ENCODE measurements at places on chromosomes 2 and 18. TPM values are rescaled to one million over a fixed set of nuclear protein-coding genes. Genes with fewer than 3 reads are reported as not detected.

CYP26B1 gene
- 3.9 TPM for total RNA-seq

SLC40A1 gene
- 170 TPM for total RNA-seq

FBXO48 gene
- 0.83 TPM for total RNA-seq

- H3K27me3 ChIP-seq = no peaks in the 10 kb centered on the region
- no peak overlapping the region for H3K27ac ChIP-seq
- H3K36me3 ChIP-seq = no peaks in the 10 kb centered on the region
- DNase-seq = no peak
- H3K4me3 ChIP-seq = no peak overlapping the region
Observed at GRCh38 chr18:63098018-63098981, 221.3 kb downstream of the BCL2 start.

- H3K27me3 ChIP-seq = no peaks in the 10 kb centered on the region
- peak; percentile 64 for DNase-seq
- H3K36me3 ChIP-seq = no peaks in the 10 kb centered on the region
- H3K27ac ChIP-seq = peak overlapping the region; percentile 87
- peaks cover 4% of the 10 kb centered on the region for H3K4me1 ChIP-seq
- H3K4me3 ChIP-seq = peak overlapping the region; percentile 60
Observed at GRCh38 chr2:241882091-241882625, 12.6 kb downstream of the RTP5 start.

DNA sequence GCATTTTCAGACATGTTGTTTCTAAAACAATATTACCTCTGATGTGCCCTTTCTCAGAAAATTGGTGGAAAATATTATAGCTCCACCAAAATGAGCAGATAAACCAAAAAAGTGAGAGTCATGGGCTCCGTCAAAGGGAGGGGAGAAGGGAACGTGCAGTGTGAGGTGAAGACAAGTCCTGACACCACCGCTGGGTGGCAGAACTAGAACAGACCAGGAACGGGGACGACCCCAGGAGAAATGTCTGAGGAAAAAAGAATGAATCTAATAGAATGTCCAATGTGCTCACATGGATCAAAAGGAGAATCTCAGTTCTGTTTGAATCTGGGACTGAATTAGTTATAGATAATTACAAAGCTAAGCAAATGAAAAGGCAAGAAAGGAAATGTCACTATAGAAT is 22.6 kb upstream of the BCL2 start:
- H3K27ac ChIP-seq = no peak overlapping the region
- no peaks in the 10 kb centered on the region for H3K27me3 ChIP-seq
- peaks cover 60% of the 10 kb centered on the region for H3K36me3 ChIP-seq
- no peaks in the 10 kb centered on the region for H3K4me1 ChIP-seq

DNA sequence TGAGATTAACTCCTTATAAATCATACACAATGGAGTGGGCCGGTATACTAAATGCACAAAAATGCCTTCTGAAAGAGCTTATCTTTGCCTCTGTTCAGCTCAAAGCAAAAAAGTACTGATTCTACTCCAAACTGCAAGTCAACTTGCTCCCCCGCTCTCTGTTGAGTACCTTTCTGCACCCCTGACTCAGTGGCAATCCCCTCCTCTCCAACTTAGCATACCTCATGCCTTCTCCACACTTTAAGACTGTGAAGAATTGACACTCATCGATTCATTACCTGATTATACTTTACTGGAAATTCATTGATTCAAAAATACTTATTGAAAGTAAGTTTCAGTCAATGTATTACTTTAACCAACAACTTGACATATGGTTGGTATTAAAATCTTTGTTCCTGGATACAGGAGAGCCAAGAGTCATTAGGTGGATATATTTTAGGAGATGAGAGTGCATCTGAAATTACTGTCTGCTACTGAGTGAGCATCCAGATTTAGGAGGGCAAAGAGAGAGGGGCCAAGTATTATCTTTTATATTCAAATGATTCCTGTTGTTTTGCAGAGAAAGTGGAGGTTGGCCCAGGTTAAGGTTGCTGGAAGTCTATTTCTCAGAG is 187.7 kb downstream of the ICOS start:
- no peak overlapping the region for H3K27ac ChIP-seq
- H3K27me3 ChIP-seq = no peaks in the 10 kb centered on the region
- no peak for DNase-seq
- no peaks in the 10 kb centered on the region for H3K4me1 ChIP-seq

DNA sequence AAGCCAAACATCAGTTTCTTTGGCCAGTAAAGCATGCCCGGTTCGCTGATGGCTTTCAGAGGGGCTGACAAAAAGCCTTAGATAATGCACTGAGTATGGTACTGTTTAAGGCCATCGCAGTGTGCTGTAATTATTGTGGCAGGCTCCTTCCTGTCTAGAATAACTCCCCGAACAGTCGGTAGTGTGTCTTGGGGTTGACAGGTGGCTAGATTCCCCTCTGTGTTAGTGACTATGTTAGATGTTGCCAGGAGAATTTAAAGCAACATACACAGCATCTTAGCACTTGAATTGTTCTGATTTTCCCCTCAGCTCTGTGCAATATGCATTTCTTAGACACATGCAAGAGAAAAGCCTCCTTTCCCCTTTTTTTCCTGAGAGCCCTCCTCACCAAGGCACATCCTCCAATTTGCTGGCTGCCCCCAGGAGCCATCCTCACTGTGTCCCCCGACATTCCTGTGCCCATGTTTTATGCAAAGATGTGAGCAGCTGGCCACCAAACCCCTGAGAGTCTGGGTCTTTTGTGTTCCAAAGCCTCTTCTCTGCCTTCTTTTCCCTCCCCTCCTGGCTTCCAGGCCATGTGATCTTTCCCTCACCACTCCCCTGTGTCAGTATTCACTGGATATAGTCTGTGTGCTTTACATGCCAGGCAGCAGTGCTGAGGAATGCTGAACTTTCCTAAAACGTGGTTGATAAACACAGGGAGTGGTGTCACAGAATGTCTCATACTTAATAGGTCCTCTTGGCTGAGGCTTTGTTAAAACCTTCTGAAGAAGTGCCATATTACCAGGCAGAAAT is 331.5 kb downstream of the HRH4 start:
- DNase-seq = no peak
- H3K36me3 ChIP-seq = no peaks in the 10 kb centered on the region
- no peak overlapping the region for H3K27ac ChIP-seq
- no peak overlapping the region for H3K4me3 ChIP-seq
- H3K4me1 ChIP-seq = no peaks in the 10 kb centered on the region
- H3K27me3 ChIP-seq = no peaks in the 10 kb centered on the region

DNA sequence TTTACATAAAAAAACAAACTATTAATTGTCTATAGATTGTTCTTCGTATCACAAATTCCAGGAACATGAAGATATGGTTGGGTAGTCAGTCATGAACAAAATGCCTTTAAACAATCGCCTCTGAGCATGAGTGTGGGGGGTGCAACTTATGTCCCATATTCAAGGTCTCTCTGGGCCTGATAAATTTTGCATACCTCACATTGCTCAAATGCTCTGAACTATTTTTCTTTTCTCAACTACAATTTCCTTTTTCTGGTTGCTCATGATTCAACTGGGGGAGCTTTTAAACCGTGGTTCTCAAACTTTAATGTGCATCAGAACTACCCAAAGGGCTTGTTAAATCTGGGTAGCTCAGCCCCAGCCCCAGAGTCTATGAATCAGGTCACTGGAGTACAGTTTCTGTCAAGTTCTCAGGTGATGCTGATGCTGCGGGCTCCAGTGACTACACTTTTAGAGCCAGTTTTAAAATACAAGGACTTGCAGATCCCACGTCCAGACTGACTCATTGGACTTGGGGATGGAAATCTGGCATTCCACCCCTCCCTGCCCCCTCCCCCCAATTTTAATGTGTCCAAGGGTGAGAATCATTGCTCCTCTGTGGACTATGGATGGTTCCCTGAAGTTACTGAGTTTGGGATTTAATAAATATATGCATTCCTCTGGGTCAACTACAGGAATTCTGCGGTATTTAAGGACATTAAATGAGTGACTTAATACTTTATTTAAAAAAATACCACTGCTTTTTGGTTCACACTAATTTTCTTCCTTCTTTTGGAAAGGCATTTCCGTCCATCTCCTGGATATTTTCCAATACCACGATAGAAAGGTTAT is 1.5 kb upstream of the GPD2 start:
- H3K27ac ChIP-seq = peak overlapping the region; percentile 97
- no peaks in the 10 kb centered on the region for H3K27me3 ChIP-seq
- peak overlapping the region; percentile 75 for H3K4me3 ChIP-seq

DNA sequence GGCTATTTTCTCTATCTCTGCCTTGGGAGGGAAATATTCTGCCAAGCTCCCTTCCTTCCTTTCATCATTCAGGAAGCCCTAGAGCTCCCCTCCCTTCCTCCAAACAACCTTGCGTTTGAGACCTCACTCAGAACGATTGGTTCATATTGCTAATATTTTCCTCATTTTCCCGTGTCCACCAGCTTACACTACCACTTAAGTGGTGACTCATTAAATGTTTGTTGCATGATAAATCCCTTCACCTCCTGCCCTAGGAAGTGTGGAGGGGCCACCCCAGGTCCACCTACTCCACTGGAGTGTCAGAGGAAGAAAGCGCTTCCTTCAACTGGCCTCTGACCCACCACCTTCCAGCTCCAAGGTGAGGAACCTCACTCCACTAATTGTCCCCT is 2.3 kb upstream of the LPIN2 start:
- H3K27ac ChIP-seq = peak overlapping the region; percentile 38
- H3K36me3 ChIP-seq = no peaks in the 10 kb centered on the region
- H3K4me3 ChIP-seq = no peak overlapping the region
- H3K4me1 ChIP-seq = no peaks in the 10 kb centered on the region
- no peaks in the 10 kb centered on the region for H3K27me3 ChIP-seq

DNA sequence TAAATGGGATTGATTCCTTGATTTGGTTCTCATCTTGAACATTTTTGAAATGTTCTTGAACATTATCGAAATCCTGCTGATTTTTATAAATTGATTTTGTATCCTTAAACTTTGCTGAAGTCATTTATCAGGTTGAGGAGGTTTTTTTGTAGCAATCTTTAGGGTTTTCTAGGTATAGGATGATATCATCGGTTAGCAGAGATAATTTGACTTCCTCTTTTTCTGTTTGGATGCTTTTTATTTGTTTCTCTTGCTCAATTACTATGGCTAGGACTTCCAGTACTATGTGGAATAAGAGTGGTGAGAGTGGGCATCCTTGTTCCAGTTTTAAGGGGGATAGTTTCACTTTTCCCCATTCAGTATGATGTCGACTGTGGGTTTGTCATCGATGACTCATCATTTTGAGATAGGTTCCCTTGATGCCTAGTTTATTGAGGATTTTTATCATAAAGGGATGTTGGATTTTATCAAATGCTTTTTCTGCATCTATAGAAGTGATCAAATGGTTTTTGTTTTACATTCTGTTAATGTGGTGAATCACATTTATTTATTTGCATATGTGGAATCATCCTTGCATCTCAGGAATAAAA is 201.5 kb upstream of the ZSWIM2 start:
- DNase-seq = no peak
- no peaks in the 10 kb centered on the region for H3K27me3 ChIP-seq
- no peak overlapping the region for H3K27ac ChIP-seq
- H3K36me3 ChIP-seq = no peaks in the 10 kb centered on the region

- no peak for DNase-seq
- no peak overlapping the region for H3K4me3 ChIP-seq
- no peaks in the 10 kb centered on the region for H3K36me3 ChIP-seq
Observed at GRCh38 chr2:151380580-151381235, 23.3 kb downstream of the TNFAIP6 start.

GRCh38 chr18:78688916-78689315 is 290.7 kb upstream of the SALL3 start:
- no peak overlapping the region for H3K4me3 ChIP-seq
- H3K4me1 ChIP-seq = no peaks in the 10 kb centered on the region
- H3K27me3 ChIP-seq = no peaks in the 10 kb centered on the region
- H3K27ac ChIP-seq = no peak overlapping the region
- no peaks in the 10 kb centered on the region for H3K36me3 ChIP-seq
- no peak for DNase-seq

GRCh38 chr2:12032398-12032797 is 286.0 kb downstream of the LPIN1 start:
- no peak overlapping the region for H3K4me3 ChIP-seq
- H3K4me1 ChIP-seq = no peaks in the 10 kb centered on the region
- DNase-seq = no peak
- no peaks in the 10 kb centered on the region for H3K36me3 ChIP-seq

DNA sequence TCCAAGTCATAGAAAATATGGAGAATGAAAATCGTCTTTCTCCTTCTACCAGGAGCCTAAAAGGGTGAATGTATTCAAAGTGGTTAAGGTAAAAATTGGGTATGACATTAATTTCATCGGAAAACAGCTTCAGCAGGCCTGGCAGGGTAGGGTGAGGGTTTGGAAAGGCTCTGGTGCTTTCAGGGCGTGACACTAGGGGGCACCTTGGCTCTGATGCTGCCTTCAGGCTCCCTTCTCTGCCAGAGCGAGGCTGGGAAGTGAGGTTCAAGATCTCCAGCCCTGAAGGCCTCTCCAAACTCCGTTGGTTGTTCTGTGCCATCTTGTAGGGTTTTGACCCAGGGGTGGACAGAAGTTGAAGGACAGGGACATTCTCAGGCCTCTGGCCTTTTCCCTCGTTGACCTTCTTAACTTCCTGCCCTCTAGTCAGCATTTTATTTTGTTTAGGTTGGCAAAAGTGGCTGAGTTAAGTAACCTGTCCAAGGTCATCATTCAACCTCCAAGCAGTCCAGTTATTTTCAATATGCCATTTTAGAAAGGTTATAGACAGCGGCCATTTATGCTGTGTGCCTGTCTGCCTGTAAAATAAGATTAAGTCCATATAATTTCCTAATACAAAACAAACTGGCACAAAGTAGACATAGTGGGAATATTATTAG is 40.3 kb downstream of the EML6 start:
- no peaks in the 10 kb centered on the region for H3K4me1 ChIP-seq
- H3K27me3 ChIP-seq = no peaks in the 10 kb centered on the region
- H3K4me3 ChIP-seq = no peak overlapping the region
- no peak overlapping the region for H3K27ac ChIP-seq
- H3K36me3 ChIP-seq = no peaks in the 10 kb centered on the region

DNA sequence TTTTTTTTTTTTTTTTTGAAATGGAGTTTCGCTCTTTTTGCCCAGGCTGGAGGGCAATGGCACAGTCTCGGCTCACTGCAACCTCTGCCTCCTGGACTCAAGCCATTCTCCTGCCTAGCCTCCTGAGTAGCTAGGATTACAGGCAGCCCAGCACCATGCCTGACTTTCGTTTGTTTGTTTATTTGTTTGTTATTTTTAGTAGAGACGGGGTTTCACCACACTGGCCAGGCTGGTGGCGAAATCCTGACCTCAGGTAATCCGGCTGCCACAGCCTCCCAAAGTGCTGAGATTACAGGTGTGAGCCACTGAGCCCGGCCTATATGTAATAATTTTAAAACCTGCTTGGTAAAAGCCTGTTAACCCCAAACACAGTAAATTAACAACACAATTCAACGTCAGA is 435.7 kb downstream of the LRRTM4 start:
- no peaks in the 10 kb centered on the region for H3K27me3 ChIP-seq
- H3K27ac ChIP-seq = no peak overlapping the region
- H3K36me3 ChIP-seq = no peaks in the 10 kb centered on the region
- no peak overlapping the region for H3K4me3 ChIP-seq

- no peak overlapping the region for H3K4me3 ChIP-seq
- H3K27me3 ChIP-seq = no peaks in the 10 kb centered on the region
- no peaks in the 10 kb centered on the region for H3K36me3 ChIP-seq
- no peak for DNase-seq
Observed at GRCh38 chr2:60163691-60164090, 389.8 kb downstream of the BCL11A start.
